ENCODE measurements at places on chromosomes 7 and 10.

- no peak for DNase-seq
These were observed 276.5 kb upstream of the SMIM30 start for GRCh38 chr7:113394856-113395255.

GRCh38 chr10:80617807-80618206, 80.1 kb downstream of the SH2D4B start:
- no peak for DNase-seq

DNA sequence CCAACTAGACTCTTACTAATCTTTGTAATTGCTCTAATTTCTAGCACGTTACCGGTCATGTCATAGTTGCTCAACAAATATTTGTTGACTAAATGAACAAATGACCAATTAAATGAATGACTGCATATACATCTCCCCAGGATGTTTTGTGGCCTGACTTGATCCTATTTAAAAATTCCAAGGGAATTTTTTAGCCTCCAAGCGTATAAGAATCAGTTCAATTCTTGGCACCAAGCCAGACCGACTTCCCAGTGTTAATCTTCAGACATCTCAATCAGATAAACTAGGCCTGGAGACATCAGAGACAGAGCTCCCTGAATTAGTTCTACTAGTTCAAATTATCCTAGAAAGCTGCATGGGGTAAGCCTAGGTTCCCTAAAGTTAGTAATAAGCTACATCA, 96.0 kb downstream of the GSAP start:
- DNase-seq = no peak

- no peak for DNase-seq
These were observed 85.2 kb downstream of the CHCHD3 start for GRCh38 chr7:132996581-132997242.

- DNase-seq = no peak
These were observed 85.8 kb downstream of the PRPF18 start for GRCh38 chr10:13672548-13672947.

GRCh38 chr10:50604809-50605208, 18.9 kb downstream of the SGMS1 start:
- peak; percentile 4 for DNase-seq

- peak; percentile 5 for DNase-seq
These were observed 74.4 kb downstream of the RAB11FIP2 start for GRCh38 chr10:117972168-117972837.

DNA sequence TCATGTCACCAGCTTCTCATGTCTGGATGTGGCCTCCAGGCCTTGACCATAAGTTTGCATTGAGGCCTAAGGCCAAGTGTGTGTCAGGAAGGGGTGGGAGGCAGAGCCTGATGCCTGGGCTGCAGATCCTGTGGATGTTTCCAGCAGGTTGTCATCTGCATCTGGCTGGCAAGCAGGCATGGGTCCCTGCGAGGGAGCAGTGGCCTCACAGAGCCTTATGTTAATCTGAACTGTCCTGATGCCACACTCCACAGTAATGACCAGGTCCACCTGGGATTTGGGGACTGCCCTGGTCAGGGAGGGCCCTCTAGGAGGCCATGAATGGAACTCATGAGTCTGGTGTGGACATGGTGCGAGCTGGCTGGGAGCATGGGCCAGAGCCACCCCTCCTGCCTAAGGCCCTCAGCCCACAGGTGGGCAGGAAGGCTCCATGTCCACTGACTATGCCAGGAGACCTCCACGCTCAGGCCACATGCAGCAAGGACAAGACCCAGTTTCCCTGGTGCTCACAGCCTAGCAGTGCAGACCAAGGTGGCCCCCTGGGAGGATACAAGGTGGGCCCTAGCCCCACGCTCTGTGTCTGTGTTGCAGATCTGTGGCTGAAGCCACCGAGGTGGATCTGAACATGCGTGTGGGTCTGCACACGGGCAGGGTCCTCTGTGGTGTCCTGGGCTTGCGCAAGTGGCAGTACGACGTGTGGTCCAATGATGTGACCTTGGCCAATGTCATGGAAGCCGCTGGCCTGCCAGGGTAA, 83.1 kb downstream of the ADCY1 start:
- DNase-seq = no peak

GRCh38 chr7:156950381-156950858, 908 bp downstream of the NOM1 start:
- peak; percentile 31 for DNase-seq

DNA sequence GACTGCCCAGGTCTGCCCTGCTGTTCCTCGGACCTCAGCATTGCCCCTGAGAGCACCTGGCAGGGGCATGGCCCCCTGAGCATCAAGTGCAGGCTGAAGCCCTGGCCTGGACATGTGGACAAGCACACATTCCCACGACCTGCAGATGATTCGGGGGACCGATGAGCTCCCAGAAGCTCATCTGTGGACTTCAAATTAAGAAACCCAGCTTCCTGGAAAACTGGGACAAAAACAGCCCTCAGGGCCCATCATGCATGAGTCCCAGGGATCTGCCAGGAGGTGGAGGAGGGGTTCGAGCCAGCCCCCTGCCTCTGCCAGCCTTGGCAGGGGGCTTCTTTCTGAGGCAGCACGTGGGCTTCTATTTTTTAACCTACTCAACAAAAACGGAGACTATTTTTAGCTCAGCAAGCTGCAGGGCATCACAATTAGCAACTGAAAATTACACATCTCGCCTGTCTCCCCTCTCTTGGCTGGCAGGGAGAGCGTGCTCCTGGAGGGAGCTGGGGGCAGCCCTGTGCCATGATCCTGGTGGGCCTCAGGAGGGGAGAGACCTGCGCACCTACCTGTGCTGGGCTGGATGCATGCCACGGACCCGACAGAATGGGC, 51.8 kb downstream of the RASGEF1A start:
- no peak for DNase-seq

DNA sequence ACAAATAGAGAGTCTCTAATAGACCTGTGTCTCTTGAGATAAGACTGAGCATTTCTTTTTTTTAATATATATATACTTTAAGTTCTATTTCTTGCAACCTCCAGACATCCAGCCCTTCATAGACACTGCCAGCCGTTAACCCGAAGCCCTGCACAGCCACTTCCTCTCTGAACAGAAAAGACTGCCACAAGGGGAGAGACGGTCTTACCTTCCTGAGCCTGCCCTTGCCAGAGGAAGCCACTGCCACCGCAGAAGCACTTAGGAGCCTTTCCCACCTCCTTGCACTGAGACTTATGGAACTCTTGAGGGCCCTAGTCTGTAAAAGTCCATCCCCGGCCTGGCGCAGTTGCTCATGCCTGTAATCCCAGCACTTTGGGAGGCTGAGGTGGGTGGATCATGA, 31.8 kb upstream of the PRSS1 start:
- DNase-seq = no peak

GRCh38 chr10:77888356-77888703, 38.2 kb downstream of the DLG5 start:
- DNase-seq = no peak

GRCh38 chr7:20172736-20173334, 44.3 kb downstream of the MACC1 start:
- DNase-seq = peak; percentile 61

- no peak for DNase-seq
These were observed 15.7 kb downstream of the JCAD start for GRCh38 chr10:30043476-30044270.
